ENCODE measurements at places on chromosomes 2 and 18.

DNA sequence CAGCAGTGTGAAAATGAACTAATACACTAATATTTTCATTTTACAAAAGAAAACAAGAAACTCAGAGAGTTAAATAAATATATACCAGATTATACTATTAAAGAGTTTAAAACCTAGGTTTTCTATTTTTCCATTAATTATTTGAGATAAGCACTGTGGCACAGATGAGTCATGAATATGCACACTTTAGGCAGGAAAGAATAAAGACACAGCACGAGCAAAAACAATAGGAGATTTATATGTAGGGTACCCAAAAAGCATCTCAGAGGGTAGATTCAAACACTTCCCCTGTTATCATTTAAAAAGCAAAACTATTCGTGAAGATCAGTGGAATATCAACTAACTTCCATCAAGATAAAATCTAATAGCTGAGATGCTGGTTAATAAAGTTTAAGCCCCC lies 430.6 kb downstream of the ERBB4 start:
- no peak for DNase-seq

- DNase-seq, result peak; percentile 14
These were observed 35.3 kb downstream of the KCNF1 start for GRCh38 chr2:10947005-10947440.

DNA sequence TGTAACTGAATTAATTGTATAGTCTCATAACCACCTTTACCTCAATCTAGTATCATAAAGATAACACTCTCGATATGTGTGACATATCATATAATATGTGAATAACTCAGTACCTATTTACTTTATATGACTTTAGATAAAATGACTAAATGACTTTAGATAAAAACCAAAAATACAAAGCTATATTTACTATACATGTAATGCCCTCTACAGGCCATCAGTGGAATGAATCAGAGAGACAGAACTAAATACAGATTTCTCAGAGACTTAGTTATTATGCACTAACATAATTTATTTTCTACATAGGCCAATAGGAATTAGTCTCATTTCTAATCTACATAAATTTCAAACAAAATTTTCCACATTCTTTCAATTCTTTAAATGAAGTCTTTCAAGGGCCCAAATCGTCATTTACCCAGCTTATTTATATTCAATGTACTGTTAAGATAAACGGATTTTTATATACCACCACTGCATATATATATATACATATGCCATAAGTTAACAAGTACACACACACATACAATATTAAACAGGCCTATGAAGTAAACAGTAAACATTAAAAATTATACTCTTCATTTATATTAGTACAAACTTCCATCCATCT lies 219.9 kb downstream of the EXOC6B start:
- peak; percentile 7 for DNase-seq

DNA sequence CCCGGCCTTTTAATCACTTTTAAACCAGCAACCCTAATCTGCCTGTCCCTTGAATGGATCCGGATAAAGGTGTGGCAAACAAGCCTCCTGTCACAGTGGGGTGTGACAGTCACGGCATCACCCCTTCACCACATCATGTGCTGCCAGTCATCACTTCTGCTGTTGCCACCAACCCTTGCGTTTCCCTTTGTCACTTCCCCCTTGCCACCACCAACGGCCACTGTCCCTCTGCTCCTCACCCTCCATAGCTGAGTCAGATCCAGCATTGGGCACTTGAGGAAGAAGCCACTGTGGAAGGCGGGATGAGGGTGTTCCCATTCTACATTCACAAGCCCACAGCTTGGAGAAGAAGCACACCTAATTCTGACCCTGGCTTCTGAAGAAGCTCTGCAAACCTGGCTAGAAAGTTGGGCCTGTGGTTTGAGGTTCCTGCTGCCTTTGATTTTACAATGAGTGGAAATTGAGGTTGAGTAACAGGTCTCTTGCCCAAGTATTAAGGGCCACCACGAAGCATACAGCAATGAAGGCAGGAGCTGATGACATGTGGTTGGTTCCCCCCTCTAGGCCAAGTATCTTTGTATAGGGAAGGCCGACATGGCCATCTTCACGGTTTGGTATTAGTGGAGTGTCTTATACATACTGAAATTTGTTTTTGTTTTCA lies 22.9 kb upstream of the DARS1 start:
- peak; percentile 99 for DNase-seq

DNA sequence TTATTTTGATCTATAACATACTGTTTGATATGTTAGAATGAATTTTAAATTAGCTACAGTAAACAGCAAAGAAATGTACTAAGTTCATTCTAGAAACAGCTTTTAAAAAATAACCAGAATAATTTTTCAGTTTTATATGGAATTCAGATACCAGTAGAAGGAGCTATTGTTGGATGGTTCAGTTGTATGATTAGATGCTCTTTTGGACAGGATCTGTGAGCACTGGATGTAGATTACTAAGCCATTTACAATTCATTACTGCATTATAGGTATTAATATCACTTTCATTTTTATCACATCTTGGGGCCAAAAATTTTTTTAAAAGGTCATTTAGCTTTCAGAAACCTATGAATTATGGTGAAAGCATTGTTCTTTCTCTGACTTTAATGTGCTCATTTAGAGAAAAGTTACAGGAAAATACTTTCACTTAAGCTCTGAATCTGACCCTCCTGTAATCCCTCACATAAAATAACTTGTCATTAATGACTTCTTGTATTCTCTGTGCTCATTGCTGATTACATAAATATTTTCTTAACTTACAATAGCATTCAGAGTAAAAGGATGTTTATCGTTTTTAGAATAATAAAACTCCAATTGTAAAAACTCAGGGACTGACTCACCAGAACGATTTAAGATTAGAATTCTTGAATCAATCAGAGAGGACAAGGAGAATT lies 750.2 kb downstream of the SLC4A3 start:
- no peak for DNase-seq

DNA sequence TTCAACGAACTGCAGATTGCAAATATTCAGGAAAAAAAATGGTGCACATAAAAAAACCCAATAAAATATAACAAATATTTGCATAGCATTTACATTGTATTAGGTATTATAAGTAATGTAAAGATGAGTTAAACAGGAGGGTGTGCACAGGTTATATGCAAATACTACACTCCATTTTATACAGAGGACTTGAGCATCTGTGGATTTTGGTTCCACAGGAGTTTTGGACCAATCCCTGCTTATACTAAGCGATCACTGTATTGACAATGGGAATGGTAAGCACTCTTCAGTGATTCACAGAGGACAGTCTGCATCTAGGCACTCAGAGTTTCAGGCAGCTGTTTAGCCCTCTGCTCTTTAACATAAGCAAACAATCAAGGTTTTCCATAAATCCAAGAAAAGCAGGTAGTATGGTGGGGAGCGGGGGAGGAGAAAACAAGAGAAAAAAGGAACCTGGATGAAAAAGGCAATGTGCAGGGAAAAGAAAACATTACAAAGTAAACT lies 206.0 kb upstream of the PARD3B start:
- no peak for DNase-seq

DNA sequence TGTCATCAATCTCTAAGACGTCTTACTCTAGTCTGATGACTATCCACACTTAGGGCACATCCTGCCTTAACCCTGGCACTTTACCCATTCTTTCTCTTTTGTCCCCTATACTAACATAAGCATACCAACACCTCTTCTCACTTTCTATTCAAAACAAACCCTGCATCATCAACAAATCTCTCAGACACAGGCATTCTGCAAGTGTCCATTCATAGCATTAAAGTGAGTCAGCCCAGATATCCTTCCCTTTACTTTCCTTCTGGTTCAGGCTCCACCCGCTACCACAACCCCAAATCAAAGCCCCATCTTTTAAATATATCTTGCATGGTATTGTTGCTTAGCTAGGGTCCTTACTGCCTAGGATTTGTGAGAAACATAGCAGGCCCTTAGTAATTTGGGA lies 3.8 kb downstream of the GRB14 start:
- no peak for DNase-seq

DNA sequence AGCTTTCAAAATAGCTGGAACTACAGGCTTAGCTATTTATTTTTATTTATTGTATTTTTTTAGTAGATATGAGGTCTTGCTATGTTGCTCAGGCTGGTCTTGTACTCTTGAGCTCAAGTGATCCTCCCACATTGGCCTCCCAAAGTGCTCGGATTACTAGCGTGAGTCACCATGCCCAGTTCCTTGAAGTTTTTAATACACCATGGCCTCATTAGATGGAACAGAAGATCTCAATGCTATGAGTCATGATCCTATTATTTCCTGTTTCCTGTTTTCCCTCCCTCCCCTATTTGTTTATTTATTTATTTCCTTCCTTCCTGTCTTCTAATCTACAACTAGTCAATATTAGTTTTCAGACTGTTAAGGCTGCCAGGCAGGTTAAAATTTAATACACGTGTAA lies 309.0 kb downstream of the CMPK2 start:
- peak; percentile 22 for DNase-seq
